ENCODE measurements at places on chromosomes 2 and 18.

DNA sequence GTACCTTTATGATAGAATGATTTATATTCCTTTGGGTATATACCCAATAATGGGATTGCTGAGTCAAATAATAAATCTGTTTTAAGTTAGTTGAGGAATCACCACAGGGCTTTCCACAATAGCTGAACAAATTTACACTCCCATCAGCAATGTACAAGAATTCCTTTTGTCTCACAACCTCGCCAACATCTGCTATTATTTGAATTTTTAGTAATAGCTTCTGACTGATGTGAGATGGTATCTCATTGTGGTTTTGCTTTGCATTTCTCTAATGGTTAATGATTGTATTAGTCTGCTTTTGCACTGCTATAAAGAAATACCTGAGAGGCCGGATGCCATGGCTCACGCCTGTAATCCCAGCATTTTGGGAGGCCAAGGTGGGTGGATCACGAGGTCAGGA lies 1387.6 kb upstream of the ACVR2A start:
- DNase-seq, result no peak

DNA sequence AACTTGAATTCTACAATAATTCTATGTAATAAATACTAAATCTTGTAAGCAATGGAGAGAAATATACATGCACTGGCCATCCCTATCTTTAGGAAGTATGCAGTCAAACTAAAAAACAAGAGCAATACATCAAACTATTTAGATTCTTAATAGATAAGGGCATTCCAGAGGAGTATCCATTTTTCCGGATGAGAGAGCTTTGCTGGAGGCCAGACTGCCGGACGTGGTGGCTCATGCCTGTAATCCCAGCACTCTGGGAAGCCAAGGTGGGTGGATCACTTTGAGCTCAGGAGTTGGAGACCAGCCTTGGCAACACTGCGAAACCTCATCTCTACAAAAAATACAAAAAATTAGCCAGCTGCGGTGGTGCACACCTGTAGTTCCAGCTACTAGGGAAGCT lies 60.8 kb downstream of the KIF5C start:
- no peak for DNase-seq

GRCh38 chr18:37762076-37762621 lies 196.6 kb upstream of the CELF4 start:
- no peak for DNase-seq

DNA sequence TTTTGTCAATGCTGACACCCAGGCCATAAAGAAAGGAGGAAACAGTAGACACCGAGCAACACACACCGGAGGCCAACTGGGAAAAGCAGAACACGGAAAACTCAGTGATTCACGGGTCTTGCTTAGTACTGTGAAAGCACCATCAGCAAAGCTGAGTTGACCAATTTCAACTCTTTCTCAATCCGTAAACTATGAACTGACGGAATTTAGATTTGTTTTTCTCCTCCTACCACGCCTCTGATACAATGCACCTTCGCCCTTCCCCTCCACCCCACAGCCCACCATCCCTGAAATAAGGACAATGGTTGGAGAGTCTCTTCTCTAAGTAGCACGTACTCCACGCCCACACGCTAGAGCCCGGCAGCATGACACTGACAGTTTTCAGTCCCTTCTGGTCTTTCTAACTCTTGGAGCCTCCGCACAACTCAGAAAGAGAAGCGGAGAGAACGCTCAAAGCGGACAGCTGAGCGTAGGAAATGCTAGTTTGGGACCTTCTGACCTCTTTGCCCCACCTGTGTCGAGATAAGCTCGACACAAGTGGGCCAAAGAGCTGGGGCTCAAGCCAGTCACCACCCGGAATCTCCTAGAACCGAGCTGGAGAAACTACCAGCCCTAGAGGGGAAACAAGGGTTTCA lies 669 bp downstream of the LNPK start:
- DNase-seq, result peak; percentile 17

DNA sequence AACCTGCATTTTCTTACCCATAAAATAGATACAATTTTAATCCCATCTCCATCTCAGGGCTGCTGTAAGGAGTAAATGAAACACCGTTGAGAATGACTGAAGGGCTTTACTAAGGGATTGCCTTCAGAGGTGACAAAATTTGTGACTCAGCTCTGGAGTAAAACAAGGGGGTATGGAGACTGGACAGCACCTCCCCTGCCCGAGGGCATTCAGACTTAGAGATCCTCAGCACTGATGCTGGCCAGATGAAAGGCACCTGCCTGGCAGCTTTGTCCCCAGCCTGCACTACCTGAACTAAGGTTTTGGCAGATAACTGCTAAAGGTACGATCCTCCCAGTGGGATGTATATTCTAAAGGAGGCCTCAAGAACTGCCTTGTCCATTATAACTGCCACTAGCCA lies 105.9 kb upstream of the STPG4 start:
- no peak for DNase-seq

DNA sequence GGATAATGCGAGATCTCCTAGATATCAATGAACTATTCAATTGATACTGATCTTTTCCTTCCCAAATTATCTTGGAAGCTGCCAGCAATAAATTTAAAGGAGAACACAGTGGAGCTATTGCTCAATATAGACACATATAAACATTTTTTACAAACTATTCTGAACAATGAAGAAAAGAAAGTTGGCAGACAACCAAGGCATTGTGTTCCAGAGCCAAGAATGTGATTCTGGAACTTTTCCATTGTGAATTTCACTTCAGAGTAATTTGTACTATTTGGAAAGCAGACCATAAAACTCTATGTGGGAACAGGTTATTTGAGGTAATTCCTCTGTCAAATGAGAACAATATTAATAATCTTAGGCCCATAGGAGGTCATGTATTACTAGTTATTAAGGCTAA lies 588.2 kb downstream of the IRS1 start:
- DNase-seq, result no peak

GRCh38 chr18:57631697-57632096 lies 10.1 kb upstream of the NARS1 start:
- no peak for DNase-seq

DNA sequence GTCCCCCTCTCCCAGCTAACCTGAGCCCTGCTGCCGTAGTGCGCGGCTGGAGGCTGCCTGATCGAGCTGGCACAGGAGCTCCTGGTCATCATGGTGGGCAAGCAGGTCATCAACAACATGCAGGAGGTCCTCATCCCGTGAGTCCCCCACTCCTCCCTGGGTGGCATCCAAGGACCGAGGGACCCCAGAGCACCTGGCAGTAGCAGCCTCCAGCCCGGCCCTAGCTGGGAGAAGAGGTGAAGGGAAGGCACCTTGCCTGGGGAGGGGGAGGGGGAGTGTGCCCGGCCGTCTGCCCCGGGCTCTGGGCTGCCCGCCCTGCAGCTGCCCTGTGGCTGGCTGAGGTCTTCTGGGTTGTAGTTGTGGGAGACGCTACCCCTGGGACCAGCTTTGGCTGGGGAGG lies 26.3 kb downstream of the ANO7 start:
- no peak for DNase-seq

DNA sequence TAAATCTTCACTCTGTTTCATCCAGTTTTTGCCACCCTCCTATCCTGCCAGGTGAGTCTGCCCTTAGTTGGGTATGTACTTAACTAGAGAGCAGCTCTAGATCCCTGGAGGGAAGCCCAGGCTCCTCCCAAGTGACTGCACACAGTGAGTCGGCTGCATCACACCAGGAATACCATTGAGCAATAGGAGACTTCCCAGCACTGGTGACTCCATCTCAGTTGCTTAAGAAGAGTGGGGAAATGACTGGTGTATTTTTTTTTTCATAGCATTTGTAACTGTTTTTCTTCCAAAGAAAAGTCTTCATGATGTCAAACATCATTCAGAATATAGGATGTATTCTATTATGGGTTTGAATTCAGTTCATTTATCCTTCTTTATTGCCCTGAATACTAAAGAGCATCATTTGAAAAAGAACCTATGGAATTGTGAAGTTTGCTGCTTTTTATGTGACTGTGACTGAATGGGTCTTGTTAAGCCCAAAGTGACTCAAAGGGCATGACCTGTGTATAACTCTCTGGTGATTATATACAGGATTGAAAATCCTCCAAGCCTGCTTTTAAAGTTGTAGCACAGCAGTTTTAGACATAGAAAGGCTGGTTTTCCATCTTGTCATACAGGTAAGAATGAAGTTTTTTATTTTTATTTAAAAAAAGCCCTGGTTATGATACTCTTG lies 84.3 kb downstream of the MAP3K20 start:
- DNase-seq, result no peak

GRCh38 chr2:63614983-63615945 lies 26.5 kb downstream of the MDH1 start:
- no peak for DNase-seq

DNA sequence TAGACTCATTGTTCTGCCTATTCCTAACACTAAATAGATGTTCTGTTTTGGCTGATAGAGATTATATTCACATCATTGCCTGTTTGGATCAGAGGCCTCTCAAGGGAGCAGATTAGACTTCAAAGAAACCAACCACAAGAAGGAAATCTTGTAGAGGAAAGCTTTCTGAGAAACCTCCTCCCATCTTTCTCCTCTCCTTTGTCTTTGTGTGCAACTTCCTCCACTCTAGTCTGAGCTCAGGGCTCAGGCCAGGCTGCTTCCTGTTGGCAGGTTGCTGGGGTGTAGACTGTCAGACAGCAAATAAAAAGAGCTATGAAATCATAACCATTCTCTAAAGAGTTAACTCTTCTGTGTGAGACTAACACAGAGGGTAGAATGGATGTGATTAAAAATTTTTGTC lies 113.0 kb downstream of the TGFA start:
- no peak for DNase-seq

DNA sequence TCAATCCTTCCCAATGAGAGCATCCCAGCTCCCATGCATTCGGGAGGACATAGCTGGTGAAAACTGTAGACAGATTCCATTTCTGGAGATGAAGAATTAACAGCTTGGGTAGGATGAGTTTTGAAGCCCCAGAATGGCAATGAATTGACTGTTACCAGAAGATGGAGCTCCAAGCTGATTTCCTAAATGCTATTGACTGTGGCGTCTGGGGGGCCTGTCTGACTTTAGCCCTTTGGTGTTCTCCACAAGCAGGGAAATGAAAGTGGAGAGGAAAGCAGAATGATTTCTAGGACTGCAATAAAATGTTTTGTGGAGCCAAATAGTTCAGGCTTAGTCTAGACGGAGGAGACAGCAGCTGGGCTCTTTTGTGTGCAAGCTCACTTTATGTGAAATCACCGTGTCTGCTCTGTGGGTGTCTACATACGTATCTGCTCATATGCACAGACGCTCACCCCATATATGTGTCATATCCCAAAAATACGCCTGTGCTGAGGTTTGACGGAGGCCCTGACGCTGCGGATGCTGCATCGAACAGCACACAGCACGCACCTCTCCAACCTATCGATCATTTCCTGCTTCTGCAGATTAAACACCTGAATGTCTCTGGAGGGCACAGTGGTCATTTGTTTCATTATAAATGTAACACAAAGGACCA lies 166.4 kb upstream of the PXDN start:
- DNase-seq, result no peak

DNA sequence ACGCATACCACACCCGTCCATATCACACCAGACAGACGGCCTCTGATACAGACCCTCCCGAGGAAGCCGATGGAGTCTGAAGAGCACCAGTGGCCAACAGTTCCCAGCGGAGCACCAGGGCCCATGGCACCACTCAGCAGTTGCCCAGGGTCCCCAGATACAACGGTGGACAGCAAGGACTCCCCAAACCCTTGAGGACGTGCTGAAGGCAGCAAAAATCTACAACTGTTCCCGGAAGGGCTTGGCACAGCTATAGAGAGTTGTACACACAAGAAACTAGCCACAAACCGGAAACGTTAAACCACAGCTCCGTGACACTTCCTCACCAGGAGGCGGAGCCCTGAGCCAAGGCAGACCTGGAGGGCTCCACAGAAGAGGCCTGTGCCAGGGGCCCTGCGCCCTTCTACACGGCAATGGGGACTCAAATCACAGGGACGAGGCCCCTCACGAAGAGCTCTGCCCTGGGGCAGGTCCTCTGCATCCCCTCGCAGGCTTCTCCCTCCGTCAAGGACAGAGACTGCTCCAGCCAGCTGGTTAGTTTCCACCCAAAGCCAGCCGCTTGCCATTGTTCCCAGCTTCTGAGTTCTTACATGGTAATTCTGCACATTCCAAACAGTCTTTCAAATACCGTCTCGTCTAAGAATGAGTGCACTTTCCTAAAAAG lies 133.4 kb downstream of the HDAC4 start:
- no peak for DNase-seq

- DNase-seq, result no peak
Observed at GRCh38 chr18:48640566-48641270, 101.9 kb downstream of the CTIF start.

- DNase-seq, result no peak
Observed at GRCh38 chr2:112529757-112530156, 12.5 kb upstream of the POLR1B start.

DNA sequence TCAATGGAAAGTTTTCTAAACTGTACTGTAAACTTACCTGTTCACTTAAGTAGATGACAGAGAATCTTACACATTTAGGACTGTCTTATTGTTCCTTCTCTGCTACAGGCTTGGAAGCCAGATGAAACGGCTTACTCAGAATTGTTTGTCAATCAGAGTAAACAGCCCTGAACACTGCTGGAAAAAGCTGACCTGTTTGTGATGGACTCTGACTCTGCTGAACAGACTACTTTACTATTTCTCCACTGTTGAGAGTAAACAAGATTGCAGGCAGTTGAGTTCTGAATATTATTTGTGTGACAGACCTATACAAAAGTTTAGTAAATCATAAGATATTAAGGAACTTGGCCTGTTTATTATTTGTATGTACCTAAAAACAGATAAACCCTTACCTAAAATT lies 99.0 kb downstream of the NOL10 start:
- DNase-seq, result no peak

- peak; percentile 17 for DNase-seq
Observed at GRCh38 chr2:32427672-32428610, 71.1 kb downstream of the BIRC6 start.

- no peak for DNase-seq
Observed at GRCh38 chr2:174570318-174570958, 27.2 kb downstream of the WIPF1 start.

DNA sequence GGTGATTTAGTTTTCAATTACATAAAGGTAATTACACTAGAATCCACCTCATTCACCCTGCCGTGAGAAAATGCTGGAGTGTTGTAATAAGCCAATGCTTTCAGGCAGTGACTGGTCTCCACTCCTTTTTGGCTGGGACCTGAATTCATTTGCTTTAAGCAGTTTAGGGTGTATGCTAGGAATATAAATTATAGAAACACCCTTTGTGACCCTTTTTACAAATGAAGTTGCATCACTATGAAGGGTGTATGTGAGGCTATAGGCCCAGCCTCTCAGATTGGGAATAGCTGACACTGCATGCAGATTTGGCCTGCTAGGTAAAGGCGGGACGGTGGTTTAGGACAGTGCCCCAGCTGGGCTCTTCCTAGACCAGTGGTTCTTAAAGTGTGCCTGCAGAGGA lies 50.8 kb upstream of the NFE2L2 start:
- no peak for DNase-seq

GRCh38 chr2:159792599-159792998 lies 5.4 kb downstream of the CD302 start:
- DNase-seq, result no peak

- no peak for DNase-seq
Observed at GRCh38 chr18:76395609-76396008, 99.4 kb downstream of the ZNF516 start.

DNA sequence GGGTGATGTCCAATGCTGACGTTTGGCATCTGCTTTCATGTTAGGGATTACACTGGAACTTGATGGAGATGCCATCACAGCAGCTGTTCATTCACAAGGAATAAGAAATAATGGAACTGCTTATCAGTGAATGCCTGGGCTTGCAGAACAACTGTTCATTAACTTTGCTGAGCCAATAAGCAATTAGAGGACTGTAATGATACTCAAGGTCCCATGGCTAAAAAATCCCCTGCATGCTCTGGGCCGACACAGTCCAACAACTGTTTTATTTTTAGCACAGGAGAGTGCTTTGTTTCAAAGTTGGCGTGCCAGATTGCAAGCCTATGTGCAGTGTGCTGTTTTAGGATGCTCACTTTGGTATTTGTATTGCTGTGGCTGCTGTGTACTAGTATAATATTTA lies 408.0 kb upstream of the RGPD4 start:
- no peak for DNase-seq
